Fibroblast of the aortic adventitia (primary cell): ENCODE measurements at places on chromosomes 11 and 22. TPM values are rescaled to one million over a fixed set of nuclear protein-coding genes. Genes with fewer than 3 reads are reported as not detected.
A peak's percentile ranks its signal among the peaks of the same experiment; 100 is the strongest.

GRCh38 chr11:41659985-41660384, 200.5 kb upstream of the LRRC4C start:
- DNase-seq: no peak

DNA sequence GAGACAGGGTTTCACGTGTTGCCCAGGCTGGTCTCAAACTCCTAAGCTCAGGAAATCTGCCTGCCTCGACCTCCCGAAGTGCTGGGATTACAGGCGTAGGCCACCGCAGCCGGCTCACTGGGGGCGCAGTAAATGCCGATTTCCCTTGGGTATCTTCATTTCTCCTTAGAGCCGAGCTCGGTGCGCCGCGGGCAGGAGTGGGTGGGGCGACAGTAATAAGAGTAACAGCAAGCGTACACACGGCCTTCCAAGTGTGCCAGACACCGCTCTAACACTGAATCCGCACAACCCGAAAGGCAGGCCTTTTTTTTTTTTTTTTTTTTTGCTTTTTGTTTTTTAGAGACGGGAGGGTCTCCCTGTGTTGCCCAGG, 500 bp upstream of the ADSL start:
- DNase-seq: no peak

DNA sequence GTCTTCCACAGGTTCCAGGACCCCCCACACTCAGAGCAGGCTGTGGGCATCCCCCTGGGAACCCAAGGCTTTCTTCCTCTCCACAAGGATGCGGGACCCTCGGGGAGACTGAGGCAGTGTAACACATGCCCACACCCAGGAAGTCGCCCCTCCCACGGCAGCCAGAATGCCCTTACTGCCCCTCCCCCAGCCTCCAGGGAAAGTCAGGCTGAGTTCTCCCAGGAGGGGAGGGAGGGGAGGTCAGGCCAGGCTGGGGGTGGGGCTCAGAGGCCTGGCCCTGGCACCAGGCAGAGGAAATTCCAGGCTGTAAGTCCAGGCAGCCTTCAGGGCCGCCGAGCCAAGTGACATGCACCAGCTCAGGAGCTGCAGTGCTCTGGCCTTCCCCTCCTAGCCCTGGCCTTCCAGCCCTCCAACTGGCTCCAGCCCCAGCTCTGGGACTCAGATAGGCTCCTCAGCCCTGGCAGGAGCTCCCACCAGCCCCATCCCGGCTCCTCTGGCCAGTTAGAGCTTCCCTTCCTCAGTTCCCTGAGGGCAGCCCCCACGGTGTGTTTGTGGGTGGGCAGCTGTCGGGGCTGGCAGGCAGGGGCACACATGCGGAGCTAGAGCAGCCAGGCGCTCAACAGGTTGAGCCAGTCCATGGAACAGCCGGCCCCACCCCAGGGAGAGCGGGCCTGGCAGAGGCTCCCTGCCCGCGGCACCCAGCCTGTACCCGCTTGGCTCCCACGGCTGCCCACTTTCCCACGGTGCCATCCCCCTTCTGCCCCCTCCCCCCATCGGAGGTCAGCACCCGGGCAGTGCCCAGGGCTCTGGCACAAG, 3.6 kb downstream of the BCL9L start:
- peak; percentile 87 for DNase-seq

DNA sequence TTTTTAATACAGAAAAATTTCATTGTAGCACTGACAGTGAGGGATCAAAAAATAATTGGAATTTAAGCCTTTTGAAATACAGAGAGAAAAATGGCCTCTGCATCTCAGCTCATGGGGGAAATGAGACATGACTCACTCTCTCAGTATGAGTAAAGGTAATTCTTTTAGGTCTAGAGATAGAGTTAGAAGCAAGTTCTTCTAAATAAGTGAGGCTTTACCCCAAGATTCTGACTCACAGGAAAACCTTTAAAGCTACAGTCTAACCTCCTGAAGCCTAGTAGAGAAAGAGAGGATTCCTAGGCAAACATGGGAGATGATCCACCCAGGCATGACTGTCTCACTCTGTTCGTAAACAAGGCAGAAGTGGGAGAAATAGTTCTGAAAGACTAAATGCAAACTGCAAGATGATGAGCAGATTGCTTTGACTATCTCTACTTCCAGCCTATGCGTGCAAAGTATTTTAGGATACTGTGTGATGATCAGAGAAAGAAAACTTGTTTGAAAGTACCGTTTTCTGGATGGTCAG, 1003.3 kb upstream of the CCDC90B start:
- DNase-seq: peak; percentile 65

- no peak for DNase-seq
Observed at GRCh38 chr11:11553573-11553972, 68.2 kb downstream of the GALNT18 start.

- no peak for DNase-seq
Observed at GRCh38 chr22:37782340-37783168, 25.2 kb upstream of the GCAT start.

GRCh38 chr22:26565181-26565580, 24.8 kb downstream of the TPST2 start:
- DNase-seq: no peak

GRCh38 chr11:9787981-9788521, 124.2 kb downstream of the SWAP70 start:
- DNase-seq: peak; percentile 97

DNA sequence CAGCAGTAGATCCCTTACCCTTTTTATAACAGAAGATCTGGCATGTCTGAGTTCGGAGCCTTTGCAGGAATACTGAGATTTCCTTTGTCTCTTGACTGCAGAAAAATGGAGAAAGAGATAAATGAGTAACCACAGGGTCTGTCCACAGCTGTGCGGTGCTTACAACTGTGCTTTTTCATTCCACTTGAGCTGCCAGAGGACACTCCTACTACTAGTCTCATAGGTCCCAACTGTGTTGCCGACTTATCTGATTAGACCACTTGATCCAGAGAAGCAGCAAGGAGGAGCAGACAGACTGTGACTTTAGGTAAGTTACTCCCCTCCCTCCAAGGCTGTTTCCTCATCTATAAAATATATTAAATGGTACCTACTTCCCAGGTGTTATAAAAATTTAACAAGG, 17.5 kb downstream of the FAM227A start:
- no peak for DNase-seq

DNA sequence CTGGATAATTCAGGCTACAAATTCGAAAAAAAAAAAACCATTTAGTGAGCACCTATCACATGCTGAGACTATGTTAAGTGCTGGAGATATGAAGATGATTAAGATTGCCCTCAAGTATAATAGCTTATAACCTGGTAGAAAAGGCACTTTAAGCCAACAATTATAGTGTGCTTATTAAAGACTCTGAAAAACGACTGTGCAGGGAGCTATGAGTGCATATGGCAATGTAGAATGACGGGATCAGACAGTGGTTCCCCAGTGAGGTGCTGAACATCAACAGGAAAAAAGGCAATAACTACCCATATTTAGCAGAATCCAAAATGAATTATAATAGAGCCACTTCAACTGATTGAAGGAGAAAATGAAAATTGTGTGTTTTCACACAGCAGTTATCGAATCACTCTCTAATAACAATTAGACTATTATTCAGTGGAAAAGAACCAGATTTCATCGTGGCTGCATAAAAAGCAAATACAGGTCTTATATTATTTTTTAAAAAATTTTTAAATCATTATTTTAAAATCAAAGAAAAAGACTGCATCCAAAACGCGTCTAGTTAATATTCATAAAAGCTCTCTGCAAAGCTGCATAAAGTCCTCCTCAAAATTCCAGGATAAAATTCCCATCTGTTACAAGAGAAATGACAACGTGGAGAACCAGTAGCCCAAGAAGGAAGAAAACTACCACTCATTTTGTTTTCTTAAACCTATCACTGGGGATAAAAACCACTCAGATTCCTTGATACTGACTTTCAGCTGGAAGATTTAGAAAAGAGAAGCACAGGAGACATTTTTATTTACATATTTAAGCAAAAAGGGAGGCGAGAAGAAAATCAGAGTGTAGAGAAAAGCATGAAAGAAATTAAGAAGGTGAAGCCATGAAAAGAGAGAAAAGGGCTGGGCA, 1.1 kb downstream of the MTMR2 start:
- DNase-seq: peak; percentile 34

DNA sequence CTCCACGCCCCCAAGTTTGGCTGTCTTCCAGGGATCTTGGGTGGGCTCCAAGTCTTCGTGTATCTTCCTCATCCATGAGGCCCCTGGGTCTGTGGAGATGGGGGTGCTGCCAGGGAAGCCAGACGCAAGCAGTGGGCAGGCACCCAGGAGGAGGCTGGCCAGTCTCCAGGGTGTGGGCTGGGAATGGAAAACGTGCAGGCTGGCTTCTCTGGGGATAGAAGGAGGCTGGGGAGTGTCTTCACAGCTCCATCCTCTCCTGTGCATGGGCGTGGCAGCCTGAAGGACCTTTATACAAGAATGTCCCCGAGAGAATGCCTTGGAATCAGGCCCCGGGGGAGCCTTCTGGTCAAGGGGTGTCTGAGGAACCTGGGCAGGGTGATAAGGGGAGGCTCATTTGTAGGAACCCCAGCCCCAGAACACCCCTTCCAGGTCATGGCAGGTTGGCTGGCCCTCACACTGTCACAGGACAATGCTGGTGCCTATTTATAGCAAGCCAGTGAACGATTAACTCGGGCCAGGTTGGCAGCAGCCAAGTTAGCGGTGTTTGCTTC, 14.0 kb downstream of the SGSM1 start:
- peak; percentile 34 for DNase-seq

- peak; percentile 93 for DNase-seq
Observed at GRCh38 chr11:14411818-14412217, 52.8 kb upstream of the RRAS2 start.

DNA sequence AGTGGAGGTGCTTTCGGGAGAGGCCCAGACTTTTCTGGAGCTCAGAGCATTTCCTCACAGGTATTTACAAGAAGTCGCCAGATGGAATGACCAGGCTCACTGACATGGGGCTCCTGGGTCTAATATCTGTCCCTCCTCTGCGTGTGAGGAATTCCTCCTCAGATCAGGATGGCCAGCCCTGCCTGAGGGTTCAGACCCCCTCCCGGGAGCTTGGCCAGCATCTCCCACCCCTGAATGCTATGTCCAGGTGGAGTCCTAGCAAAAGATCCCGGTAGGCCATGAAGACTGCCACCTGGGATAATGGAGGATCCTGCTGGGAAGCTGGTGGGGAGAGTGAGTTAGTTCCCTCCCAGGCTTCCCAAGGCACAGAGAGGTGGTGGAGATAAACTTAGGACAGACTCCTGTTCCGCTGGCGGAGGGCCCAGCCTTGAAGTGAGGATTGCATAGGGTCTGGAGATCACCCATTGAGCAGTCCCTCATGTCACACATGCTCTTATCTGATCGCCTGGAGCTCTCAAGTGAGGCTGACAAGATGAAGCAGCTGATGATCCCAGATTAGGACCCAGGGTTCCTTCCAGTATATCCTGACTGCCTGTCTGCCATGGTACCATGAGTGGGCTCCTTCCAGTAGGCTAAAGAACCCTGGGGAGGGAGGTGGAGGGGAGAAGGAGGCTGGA, 5.7 kb downstream of the OAF start:
- DNase-seq: no peak

DNA sequence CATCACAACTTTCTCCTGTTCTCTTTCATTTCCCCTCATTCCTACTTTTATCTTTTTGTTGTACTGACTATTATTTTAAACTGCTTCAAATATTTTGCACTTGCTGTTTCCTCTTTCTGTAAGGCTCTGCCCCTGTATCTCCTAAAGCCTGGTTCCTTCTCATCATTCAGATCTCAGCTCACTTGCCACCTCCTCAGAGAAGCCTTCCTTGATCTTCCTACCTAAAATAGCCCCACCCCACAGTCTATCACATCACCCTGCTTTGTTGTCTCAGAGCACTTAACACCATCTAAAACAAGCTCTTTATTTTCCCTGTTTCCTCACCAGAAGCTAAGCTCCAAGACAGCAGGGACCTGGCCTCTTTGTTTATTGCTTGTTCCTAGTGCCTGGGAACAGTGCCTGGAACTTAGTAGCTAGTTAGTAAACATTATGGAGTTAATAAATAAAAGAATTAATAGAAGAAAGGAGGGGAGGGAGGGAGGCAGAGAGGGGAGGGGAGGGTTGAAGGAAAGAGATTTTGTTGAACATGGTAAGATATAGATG, 2.5 kb upstream of the STK33 start:
- DNase-seq: no peak

DNA sequence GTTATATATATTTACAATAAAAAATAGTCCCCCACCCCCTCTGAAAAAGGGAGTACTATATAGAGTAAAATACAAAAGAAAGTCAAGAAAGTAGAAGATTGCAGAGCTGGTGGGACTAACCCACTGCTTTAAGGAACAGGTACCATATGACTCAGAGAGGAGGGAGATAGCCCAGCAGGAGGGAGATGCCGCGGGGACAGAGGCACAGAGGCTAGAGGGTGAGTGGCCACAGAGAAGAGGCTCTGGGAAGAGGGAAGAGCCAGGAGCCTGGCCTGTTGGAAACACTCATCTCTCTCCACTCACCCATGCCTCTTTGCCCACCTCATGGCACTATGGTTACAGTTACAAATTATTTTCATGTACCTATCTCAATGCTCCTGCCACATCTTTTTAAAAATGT, 53.6 kb upstream of the LYVE1 start:
- no peak for DNase-seq

Gene PAFAH1B2
- total RNA-seq: 161 and 328 TPM in 2 replicates

Gene APOL5
- not detected in 2 replicates for total RNA-seq

Gene GLB1L2
- not detected in 2 replicates for total RNA-seq

Gene APLP2
- total RNA-seq: 724 and 1,292 TPM in 2 replicates

Gene RHOG
- 4.8 and 19.0 TPM in 2 replicates for total RNA-seq
